ENCODE measurements at places on chromosomes 4 and X.

- DNase-seq = no peak
These were observed 1615.3 kb downstream of the PCDH18 start for GRCh38 chr4:135917011-135917410.

DNA sequence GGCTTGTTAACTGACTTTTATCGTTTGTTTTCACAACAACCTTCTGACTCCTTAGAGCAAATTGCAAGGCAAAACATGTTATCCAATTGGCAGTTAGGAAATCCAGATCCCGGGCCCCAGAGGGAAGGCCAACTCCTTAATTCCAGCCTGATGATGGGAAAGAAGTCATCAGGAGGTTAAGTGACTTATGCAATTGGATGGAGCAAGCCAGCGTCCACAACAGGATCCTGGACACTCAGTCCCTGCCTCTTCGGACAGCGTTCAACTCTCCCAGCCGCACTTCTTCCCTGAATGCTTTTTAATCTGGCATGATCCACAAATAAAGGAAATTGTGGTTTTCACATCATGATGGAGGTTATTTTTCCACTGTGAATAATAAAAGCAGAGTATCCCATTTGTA, 310.1 kb downstream of the RAB28 start:
- DNase-seq = no peak

DNA sequence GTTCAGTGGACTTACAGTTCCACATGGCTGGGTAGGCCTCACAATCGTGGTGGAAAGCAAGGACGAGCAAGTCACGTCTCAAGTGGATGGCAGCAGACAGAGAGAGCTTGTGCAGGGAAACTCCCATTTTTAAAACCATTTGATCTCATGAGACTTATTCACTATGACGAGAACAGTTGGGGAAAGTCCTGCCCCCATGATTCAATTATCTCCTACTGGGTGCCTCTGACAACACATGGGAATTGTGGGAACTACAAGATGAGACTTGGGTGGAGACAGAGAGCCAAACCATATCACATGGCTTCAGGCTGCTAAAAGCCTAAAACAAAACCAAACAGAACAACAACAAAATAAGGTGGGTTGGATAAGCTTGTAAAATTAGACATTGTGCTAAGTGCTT, 194.4 kb upstream of the CPEB2 start:
- DNase-seq = no peak

DNA sequence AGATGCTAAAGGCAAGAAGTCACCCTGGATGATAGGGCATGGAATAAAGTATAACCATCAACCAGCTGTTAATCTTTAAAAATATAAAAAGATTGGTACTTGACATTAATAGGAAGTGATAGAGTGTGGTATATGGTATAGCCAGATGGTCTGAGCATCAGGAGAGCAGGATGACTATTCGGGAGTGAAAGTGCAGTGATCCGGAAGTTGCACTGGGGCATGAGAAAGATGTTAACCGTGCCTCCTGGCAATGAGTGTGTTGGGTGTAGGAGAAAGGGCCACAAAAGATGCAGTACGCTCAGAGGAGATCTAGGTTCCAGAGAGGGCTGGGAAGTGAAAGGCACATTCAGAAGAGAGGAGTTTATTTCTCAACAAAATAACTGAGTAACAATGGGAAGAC, 65.0 kb downstream of the TSPAN7 start:
- no peak for DNase-seq

DNA sequence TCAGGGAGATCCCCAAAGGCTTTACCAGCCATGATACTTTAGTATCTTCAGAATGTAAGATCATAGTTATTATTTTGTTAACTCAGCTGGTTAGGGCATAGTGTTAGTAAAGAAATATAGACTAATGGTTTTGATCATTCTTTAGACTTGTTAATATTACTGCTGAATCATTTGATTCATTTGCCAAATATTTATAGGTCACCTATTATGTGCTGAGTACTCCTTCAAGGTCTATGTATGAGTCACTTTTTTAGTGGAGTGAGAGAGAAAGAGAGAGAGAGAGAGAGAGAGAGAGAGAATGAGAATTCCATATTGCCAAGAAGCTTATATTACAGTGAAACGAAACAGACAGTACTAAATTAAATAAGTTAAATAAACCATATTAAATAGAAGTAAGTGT, 110.3 kb downstream of the UBE2NL start:
- no peak for DNase-seq

DNA sequence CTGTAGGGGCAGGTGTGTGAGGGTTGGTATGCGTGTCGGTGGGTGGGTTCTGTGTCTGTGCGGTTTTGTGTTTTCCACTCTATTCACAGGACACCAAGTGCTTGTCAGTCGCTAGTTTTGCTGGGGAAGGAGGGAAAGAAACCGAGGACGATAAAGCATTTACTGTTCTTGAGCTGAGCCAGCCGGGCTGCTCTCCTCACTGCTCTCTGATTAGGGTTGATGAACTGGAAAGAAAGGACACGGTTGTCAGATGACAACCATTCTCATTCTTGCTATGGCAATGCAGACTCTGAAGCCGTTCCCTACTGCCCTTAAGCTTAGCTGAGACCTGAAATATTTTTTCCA, 832 bp downstream of the EGFL6 start:
- no peak for DNase-seq

GRCh38 chrX:45709381-45709780, 508.7 kb upstream of the DIPK2B start:
- DNase-seq = no peak

DNA sequence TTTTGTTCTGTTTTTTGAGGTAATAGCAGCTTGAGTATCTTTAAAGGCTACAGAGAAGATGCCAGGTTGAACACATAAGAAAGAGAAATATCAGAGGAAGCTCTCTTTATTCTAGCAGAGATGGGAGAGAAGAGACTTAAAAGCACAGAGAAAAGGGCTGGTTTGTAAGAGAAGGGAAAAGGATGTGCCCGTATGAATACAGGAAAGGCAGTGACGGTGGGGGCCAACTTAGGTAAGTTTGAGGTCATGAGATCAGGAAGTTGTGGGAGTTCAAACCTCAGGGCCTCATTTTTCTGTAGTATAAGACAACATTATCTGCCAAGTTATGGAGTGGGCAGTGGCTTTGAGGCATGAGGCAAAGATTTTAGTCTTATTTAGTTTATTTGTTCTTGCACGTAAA, 121.3 kb upstream of the S100G start:
- no peak for DNase-seq
